ENCODE measurements at places on chromosomes 7 and 10.
A peak's percentile ranks its signal among the peaks of the same experiment; 100 is the strongest.

GRCh38 chr7:66114743-66115649, at the start of gene CRCP:
Gene CRCP (plus strand): TSS chr7:66114847. CDS start chr7:66114963, 116 bp downstream.
- DNase-seq: peak; percentile 85

DNA sequence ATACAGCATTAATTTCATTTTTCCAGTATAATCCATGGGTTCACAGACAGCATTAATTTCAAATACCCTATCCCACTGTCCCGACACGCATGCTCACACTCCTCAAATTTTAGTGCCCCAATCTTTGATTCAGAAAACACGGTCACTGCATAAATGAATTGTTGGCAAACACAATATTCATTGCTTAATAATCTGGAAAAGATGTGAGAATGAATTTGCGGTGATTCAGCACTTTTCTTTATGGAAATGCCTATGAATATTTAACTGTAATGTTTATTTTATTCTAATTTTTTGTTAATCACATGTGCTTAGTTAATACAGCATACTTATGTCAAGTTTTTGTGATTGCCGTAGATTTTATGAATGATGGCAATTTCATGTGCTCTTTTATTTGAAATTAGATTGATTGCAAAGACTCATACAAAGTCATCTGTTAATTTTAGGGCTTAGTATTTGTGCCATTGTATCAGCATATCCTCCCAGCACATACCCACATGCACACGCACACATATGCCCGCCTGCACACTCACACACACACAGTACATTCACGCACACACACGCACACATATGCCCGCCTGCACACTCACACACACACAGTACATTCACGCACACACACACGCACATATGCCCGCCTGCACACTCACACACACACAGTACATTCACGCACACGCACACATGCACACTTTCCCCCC, 35.1 kb downstream of the MACROH2A2 start:
- no peak for DNase-seq

- no peak for DNase-seq
Observed at GRCh38 chr7:127635659-127636285, 16.2 kb upstream of the SND1 start.

GRCh38 chr10:80938903-80939302, 401.2 kb downstream of the SH2D4B start:
- DNase-seq: no peak

DNA sequence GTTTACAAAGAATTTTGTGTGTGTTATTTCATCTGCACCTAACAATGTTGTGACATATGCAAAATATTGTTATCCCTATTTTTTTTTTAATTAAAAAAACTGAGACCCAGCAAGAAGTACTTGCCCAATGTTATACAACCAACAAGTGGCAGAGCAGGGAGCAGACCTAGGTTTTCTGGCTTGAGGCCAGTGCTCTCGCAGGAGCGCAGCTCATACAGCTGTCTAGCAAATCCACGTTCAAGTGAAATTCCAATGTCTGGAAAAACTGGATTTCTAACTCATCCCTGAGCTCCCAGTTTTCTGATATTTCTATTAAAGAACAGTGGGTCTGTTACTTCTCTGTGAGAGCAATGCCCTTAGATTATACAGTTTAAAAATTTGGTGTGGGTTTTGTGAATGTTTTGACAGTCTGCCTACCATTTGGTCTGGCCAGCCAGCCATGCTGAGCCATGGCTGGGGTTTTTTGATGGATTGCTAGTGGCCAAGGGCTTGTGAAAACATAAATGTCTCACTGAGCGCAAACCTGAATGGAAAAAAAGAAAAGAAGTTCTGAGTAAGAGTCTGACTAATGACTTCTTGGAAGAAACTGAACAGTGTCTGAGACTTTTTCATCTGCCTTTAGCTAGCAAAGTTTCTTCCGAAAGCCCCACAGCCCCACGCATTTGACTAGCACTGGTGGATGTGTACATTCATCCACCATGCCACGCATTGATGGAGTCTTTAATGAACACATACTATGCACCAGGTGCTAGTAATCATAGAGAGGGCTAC, 15.4 kb upstream of the PRF1 start:
- DNase-seq: no peak

All from EL (cell line).